ENCODE measurements at places on chromosomes 11 and 22.

GRCh38 chr22:45210174-45210573, 30.5 kb downstream of the KIAA0930 start:
- DNase-seq, result no peak

- DNase-seq, result no peak
Measured at GRCh38 chr11:102382384-102382783, 35.4 kb downstream of the BIRC2 start.

DNA sequence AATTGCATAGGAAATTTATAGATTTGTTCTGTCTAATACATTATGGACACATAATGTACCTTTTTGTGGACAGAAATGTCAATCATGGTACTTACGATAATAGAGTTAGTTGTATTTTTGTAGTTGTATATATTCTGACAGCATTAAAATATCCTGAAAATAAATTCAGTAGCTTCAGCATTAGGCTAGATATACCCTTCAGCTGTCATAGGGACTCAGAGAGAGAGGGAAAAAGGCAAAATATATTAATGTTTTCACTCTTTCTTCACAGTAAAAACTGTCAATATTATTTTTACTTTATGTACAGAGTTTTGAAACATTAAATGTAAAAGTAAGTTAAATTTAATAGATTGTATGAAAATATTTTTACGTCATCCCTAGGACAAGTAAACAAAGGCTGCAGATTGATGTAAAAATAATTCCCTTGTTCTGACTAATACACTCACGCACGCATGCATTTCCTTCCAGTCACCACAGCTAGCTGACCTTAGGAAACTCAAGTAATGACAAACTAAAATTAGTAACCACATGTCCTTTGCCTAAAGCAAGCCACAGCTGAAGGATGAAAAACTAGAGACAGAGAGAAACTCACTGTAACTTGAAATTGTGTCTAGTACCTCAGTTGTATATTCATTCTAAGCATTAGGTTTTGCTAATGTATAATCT, 104.7 kb upstream of the CARD18 start:
- no peak for DNase-seq

GRCh38 chr11:100141201-100141600, 545.9 kb upstream of the ARHGAP42 start:
- DNase-seq, result no peak

- DNase-seq, result no peak
Measured at GRCh38 chr22:42544686-42545085, 9.1 kb upstream of the SERHL2 start.

DNA sequence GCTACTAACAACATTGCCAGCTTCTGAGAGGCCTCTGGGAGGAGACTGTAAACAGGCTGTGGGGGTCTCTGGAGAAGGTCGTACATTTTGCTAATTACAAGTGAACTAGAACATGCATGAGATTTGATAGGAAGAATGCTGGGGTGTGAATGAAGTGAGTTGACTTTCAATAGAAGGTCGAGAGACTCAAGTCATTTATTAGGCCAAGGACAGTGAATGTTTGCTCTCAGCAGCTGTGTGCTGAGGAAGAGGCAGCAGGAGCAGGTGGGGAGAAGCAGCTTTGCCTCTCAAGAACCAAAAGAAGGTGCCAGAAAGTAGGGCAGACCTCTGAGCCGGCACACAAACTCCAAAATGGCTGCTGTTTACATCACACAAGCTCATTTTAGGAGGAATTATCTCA, 91.7 kb downstream of the PIWIL4 start:
- no peak for DNase-seq

GRCh38 chr11:45266676-45267020, 19.5 kb downstream of the SYT13 start:
- no peak for DNase-seq

DNA sequence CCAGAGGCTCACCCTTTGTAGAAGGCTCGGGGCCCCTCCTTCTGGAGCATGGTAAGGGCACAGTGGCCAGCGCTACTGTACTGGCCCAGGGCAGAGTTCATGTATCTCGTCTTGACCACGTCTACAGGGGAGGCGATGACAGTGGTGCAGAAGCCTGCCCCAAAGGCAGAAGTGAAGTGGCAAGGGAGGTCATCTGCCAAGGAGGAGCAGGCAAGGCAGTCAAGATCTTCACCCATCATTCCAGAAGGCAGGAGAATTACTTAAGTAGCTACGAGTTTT, 7.2 kb downstream of the UCP2 start:
- no peak for DNase-seq

GRCh38 chr11:123159183-123159857, 35.7 kb downstream of the CLMP start:
- no peak for DNase-seq

DNA sequence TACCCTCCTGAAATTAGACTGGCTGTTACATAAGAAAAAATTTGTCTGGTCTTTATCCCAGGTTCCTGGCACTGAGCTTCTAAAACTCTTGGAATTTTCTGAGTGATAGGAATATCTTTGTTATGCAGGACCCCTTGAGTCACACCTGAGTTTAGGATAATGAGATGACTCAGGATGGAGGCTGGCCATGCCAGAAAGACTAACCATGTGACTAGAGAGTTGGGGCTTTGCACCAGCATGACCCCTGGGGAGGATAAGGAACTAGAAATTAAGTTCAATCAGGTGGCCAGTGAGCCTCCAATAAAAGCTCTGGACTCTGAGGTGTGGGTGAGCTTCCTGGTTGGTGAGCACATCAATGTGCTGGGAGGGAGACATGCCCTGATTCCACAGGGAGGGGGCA, 88.1 kb downstream of the XRRA1 start:
- DNase-seq, result no peak

GRCh38 chr11:22752908-22753310, 76.7 kb downstream of the SVIP start:
- DNase-seq, result no peak

DNA sequence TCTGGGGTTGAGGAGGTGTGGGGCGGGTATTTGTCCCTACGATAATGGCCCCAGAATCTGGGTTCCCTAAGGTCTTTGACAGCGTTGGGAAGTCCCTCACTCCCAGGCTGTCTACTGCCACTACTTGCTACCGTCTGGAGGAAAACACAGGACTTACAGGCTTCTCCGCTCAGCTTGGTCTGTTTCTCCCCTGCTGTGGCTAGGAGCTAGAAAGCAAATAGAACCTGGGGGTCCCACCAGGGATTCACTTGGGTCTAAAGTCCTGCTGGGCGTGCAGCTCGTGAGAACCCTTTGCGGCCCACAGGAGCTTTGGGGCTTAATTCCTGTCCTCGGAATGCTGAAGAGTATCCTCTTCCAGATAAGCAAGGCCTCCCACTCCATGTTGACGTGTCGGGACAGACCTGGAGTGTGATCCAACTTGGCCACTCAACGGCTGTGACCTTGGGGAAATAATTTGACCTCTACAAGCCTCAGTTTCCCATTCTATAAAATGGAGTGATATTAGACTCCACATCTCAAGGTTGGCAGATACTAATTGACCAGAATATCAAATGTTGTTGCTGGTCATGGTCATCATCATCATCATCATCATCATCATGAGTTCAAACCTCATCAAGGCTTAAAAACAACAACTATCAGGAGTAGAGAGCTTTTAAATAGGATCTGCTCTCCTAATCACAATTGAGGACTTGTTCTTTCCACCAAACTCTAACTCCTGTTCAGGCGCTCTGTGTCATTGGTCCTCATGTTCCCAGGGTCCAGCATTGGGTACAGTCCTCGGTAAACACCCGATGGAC, 1.7 kb upstream of the MYBPC3 start:
- no peak for DNase-seq

DNA sequence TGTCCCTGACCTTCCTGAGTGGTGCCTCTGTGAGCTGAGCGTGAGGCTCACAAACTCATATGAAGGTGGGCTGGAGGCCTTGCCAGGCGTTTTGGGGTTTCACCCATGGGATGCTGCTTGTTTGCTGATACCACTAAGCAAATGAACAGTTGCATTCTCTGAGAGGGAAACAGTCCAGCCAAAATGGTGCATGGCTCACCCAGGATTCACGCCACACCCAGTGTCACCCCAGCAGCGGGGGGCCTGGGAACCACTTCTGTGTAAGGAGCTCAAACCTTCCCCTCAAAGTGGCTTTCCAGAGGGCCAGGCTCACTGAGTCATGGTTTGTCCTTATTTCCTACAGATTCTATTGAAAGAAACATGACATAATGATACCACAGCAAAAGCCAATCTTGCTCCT, 928.1 kb downstream of the TBC1D22A start:
- no peak for DNase-seq

DNA sequence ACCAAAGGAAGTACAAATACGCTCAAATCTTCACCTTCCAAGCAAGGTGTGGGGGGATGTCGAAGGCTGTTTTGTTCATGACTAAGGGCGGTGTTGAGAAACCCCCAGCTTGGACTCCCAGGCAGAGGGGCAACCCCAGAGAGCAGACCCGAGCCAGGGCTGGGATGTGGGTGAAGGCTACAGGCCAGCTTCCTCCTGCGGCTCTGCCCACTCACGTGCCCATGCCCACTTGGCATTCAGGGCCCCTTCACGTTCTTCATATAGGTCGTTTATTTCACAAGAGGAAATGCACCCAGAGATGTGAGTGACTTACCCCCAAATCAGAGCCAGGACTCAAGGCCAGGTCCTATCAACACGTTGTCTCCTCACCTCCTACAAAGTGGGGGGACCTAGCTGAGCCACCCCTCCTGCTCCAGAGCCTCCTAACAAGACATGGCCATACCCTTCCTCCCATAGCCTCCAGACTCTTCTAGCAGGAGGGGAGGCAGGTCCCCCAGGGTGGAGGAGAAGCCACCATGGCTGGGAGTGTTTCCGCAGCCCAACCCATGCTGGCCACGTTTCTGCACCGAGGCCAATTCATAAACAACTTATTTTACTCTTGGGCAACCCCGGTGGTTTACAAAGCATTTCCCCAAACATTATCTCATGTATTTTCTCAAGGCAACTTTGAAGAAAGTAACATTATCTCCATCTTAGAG, 22.0 kb downstream of the TMEM184B start:
- DNase-seq, result no peak

- no peak for DNase-seq
Measured at GRCh38 chr11:88337987-88338668, 592 bp upstream of the CTSC start.

DNA sequence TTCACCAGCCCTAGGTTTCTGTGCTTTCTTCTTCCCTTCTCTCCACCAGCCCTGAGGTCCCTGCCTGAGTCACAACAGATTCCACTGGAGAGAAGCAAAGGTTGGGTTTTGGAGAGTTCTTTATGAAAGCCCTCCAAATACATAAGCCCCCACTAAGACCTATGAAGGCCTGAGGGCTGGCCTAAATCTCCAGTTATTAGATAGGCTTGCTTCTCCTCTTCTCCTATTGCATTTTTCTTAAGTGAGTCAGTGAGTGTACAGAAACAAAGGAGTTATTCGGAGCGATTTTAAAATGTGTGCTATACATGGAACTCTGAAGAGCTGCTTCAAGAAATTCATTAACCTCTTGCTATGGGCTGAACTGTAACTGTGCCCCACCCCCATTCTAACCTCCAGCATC, 1057.3 kb downstream of the OPCML start:
- DNase-seq, result no peak

GRCh38 chr11:120243221-120243620, 3.3 kb downstream of the POU2F3 start:
- no peak for DNase-seq

GRCh38 chr11:10327254-10327653, 22.4 kb downstream of the ADM start:
- DNase-seq, result no peak

- DNase-seq, result no peak
Measured at GRCh38 chr11:14894657-14895598, 2.9 kb upstream of the CYP2R1 start.

DNA sequence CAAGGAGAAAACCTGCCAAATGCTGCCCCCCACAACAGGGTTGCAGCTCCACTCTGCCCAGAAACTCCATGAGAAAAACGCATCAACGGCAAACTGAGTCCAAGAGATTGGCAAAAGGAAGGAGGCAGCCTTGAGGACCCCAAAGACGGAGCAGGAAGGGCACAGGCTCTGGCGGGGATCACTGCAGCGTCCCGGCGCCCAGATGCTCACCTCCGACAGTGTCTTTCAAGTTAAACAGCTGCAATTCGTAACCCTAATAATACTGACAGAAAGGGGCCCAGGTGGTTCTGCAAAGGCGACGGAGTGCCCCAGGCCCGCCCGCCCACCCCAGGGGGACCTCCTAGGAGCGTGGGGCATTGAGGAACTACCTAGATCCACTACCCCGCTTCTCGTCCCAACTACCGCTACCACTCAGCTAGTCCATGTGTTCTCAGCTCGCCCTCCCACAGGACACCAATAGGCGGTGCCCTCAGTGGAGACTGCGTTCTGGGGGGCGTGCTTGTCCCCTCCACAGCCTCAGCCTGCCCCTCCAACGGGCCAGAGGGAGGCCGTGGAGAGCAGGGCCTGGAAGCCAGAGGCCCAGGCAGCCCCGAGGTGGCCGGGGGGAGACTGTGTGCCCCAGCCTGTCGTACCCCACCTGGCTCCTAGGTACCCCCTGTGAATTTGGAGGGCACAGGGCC, 127.4 kb downstream of the PHF21B start:
- no peak for DNase-seq

GRCh38 chr11:100774132-100774531, 87.0 kb downstream of the ARHGAP42 start:
- no peak for DNase-seq

DNA sequence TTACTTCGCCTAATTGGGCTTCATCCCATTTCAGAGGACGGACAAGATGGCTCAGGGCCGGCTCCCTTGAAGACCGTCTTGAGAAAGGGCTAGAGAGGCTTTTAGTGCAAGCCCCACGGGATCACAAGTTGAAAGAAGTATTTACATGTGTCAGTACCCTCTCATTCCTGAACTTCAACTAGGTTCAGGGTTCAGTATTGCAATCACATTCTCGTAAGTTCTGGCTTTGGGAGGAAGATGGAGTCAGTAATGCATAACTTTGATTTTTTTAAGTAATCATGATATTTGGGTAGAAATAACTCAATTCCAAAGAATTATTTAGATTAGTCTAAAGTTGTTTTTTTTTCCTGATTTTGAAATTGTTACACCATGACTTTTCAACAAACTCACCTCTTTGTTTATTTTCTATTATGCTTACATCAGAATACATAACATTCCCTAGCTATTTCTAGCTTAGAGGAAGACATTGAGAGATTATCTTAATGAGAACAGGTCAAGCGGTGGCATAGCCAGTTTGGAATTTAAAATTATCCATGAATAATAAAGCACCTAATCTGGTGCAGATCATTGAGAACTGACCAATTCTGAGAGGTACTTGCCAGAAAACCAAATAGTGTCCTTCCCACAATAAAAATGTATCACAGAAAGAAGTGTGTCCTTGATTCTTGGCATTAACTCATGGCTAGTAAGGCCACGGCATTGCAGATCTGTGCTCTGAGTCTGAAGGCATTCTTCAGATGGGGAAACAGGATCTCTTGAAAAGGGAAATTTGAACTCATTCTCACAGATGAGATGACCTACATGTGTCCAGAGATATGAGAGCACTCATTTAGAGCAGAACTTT, 92.1 kb upstream of the BLID start:
- no peak for DNase-seq

All from cerebellar nuclear complex (tissue), 1 donor.